ENCODE measurements at places on chromosomes 5 and 9. TPM values are rescaled to one million over a fixed set of nuclear protein-coding genes. Genes with fewer than 3 reads are reported as not detected.

Gene ORM2
- not detected for total RNA-seq

- peak; percentile 80 for DNase-seq
Measured at GRCh38 chr9:4604678-4605095, 57.4 kb upstream of the PLPP6 start.

Gene NSG2
- total RNA-seq: not detected

- DNase-seq: peak; percentile 53
Measured at GRCh38 chr5:141373673-141374317, at the start of gene PCDHGA6. Gene PCDHGA6 (plus strand): TSS chr5:141373891. CDS start chr5:141374084, 193 bp downstream.

DNA sequence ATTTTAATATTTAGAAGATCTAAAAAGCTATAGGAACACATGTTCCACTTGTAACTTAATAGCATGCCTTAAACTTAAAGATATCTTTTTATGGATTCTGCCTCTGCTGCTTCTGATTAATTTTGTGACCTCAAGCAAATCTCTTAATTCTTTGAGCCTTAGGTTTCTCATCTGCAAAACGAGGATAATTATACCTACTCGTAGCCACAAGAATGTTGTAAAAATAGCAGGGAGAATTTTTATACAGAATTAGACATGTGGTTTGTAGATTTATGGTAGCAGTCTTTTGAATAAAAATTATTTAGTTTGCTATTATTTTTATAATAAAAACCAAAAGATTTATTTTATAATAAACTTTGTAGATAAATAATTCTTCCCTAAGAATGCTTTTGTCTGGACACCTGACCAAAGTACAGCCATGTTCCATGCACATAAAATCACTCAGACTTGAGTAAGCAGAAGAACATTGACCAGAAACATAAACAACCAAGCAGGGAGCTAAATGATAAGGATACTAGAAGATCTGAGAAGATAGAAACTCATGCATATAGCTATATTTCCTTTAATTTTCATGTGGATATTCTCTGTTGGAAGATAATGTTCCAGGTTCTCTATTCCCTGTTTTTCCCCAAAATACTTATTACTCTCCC is 18.5 kb downstream of the C9orf85 start:
- no peak for DNase-seq

DNA sequence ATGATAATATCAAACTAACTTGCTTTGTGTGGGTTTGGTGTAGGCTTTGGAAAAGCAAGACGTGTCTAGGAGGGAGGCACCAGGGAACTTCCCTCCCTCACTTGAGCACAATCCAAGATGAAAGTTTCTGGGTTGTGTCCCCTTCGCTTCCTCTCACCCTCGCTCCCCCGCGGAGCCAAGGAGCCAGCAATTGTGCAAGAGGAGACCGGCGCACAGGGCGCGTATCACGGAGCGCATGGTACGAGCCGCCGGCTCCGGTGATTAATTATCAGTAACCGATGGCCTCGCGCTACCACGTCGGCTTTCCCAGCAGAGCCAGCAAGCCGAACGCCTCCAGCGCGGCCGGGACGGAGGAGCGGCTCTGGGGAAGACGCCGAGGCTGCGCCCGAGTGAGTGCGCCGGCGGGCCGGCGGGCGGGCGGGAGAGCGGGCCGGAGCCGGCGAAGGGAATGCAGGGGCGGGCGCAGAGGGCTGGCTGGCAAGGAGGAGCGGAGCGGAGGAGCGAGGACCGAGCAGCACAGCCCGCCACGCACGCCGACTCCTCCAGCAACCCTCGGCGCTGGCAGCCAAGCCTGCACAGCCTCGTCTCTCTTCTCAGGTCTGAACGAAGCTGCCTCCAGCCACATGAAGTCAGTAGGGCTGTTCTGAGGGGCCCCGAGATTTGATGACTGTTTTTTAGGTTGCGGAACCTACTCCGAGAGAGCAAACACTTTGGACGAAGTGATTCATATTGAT is 143.6 kb downstream of the BNC2 start:
- peak; percentile 93 for DNase-seq

GRCh38 chr5:106825374-106825773 is 845.4 kb downstream of the EFNA5 start:
- no peak for DNase-seq

GRCh38 chr5:133130387-133131118 is 78.7 kb downstream of the HSPA4 start:
- peak; percentile 15 for DNase-seq

DNA sequence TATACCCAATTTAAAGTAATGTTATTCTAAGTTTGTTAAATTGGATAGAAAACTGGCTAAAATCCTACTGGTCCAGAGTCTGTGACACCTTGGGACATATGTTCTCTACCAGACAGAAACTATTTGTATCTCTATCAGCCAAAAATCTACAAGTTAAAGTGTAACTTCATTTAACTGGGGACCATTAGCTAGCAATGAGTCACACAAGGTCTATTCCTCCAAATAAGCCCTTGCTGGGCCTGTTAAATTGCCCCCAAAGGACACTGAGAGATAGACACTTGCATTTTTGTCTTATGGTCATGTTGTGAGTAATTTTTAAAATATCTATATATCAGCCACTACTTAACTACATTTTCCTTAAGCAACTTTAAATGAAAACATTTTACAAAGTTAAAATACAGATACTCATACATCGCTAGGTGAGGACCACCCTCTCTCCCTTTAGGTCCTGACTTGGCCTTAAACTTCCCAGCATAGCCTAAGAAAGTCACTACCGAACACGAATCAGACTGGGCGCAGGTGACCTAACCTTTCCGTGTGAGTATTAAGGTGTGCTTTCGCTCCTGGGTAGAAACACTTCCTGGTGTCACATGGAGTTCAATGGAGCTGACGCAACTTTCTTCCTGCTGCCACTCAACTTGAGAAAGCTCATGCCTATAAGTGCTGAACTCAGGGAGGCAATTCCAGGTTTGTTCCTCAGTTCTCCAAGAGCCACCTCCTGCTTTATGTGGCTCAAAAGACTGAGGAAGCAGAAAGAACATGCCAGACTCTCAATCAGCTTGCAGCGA is 249.1 kb downstream of the DIRAS2 start:
- no peak for DNase-seq

Gene IL3
- not detected for total RNA-seq

Gene OR1Q1
- total RNA-seq: 0.81 TPM

DNA sequence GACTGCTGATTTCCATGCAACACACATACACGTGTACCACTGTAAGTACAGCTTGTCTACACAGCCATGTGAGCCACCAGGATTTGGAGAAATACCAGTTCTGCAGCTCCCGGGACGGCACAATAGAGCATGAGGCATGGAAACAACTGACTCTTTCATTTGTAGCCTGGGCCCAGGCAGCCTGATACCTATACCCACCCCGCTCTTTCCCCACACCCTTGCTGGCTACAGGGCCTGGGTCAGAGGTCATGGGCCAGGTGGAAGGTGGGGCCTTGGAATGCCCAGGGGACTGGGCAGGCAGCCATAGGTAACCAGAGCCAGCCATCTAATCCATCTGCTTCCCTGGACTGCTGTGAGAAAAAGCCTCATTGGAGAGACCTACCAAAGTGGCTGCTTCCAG is 39.0 kb upstream of the ZSWIM6 start:
- DNase-seq: no peak

Gene HSPA5
- total RNA-seq: 126 TPM

Gene DNM1
- total RNA-seq: 28.0 TPM

- DNase-seq: peak; percentile 5
Measured at GRCh38 chr9:106689089-106689488, 173.9 kb upstream of the ZNF462 start.

GRCh38 chr5:136276946-136277345 is 84.0 kb upstream of the SMIM32 start:
- peak; percentile 4 for DNase-seq

- no peak for DNase-seq
Measured at GRCh38 chr5:174844971-174845370, 120.6 kb downstream of the MSX2 start.

DNA sequence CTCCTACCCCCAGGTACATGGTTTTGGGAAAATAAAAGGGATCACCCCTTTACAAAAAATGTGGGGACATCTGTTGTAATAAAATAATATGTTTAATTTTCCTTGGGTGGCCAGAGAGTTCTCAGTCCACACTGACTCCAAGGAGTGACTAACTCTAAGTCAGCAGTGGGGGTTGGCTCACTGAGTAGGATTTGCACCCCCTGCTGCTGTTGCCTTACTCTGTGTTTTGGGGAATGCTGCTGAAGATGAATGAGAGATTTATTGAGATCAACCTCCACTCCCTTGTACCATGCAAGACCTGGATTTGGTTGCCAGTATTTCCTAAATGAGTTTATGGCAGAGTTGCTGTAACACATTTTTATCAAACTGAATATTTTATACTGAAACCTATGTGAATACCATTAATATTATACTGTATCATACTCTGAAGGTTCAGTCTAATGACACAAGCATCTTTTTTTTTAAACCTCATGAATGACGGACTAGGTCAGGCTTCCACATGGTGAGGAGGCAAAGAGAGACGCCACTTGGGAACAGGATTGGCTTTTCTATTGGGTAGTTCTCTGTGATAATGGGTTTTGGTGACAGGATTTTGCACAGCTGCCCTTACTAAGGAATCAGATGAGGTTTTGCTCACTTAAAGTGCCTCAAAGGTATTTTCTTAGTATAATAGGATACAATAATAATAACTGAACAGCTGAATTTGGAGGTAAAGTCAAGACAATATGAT is 121.3 kb upstream of the OSMR start:
- DNase-seq: peak; percentile 51

- peak; percentile 68 for DNase-seq
Measured at GRCh38 chr5:164355267-164355830, 849.9 kb downstream of the MAT2B start.

DNA sequence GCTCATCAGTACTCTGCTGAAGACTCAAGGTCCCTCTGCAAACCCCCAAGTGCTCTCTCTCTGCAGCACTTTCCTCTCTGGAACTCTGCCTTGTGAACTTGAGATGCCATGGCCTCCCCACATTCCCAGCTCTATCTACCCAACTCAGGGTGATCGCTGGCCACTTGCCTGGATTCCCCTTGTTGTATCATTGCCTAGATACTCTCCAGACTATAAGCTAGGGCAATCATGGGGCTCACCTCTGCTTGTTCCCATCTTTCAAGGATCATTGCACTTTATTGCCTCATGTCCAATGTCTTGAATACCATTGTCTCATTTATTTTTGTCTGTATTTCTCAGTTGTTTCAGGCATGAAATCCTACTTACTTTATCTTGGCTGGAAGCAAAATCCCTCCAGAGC is 144.1 kb downstream of the PLPPR1 start:
- no peak for DNase-seq

DNA sequence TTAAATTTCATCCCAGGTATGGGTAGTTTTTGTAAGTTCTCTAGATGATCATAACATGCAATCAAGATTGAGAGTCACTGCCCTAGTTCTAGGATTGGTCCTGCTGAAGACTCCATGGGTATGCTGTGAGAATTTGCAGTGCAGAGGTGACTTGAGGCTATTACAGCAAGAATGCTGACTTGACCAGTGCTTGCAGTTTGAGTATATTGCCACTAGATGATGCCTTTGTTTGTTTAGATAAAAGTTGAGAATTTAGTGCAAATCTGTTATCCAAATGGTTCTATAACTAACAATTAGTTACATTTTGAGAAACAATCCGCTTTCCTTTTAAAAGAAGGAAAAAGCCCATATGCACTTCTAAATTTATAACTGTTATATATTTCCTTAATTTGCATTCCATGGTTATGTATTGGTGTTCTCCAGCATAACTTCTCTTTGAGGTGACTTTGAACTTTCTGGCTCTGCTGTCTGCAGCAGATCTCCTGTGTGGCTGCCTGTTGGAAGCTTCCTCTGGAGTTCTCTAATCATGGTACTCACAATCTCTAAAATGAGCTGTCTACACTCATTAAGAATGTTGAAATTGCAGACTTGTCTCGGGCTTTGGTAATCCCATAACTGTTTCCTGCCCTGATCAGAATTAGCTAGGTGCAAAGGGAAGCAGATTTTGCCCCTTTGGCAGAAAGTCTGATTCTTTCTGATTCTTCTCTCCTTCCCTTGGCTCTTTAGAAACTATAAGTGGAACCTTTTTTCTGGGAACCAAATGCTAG is 24.9 kb downstream of the MELK start:
- peak; percentile 80 for DNase-seq

GRCh38 chr5:17257705-17258273 is 40.4 kb downstream of the BASP1 start:
- peak; percentile 23 for DNase-seq

DNA sequence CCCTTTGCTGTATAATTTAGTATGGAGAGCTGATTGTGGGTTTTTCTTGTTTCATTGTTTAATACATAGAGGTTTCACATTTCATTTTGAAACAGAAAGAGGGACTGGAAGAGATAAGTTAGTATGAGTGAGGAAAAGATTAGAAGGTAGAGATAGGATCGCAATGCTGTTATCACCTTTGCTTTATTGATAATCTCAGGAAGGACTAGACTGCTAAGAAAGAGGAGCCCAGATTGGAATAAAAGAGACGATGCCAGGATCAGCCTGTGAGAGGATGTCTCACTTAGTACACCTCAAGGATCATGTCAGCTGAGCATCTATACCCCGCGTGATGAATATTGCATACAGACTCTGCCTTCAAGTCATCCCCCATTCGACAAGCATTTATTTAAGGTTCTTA is 178.0 kb upstream of the DMAC1 start:
- no peak for DNase-seq

DNA sequence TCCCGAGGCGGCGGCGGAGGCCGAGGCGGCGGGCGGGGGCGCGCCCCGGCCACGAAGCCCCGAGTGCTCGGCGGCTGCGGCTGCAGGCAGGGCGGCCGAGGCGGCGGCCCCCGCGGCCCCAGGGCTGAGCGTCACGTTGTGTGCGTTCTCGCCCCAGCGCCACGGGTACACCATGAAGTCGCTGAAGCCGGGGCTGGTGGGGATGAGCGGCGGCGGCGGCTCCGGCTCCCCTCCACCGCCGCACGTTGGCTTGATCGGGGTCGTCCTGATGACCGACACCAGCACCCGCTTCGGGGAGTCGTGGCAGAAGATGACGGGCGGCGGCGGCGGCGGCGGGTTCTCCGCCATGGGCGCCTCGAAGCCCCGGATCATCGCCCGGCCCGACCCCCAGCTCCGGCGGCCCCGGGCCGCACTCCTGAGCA is 498 bp downstream of the ZNF367 start:
- DNase-seq: no peak

GRCh38 chr5:43099640-43100039 is 21.1 kb upstream of the ZNF131 start:
- no peak for DNase-seq

GRCh38 chr5:153896701-153897100 is 142.0 kb downstream of the FAM114A2 start:
- peak; percentile 30 for DNase-seq

- peak; percentile 95 for DNase-seq
Measured at GRCh38 chr9:109098171-109098959, 21.4 kb downstream of the TMEM245 start.

Gene GRM6
- total RNA-seq: not detected

Gene IL9
- not detected for total RNA-seq

- peak; percentile 20 for DNase-seq
Measured at GRCh38 chr5:68070591-68071281, 144.8 kb upstream of the PIK3R1 start.

GRCh38 chr5:34833976-34834793 is 4.8 kb upstream of the TTC23L start:
- DNase-seq: no peak

Measured in fibroblast of the aortic adventitia (primary cell).